ENCODE measurements at places on chromosomes 4 and X.

- DNase-seq, result no peak
Observed at GRCh38 chr4:94159790-94160189, 47.9 kb upstream of the SMARCAD1 start.

DNA sequence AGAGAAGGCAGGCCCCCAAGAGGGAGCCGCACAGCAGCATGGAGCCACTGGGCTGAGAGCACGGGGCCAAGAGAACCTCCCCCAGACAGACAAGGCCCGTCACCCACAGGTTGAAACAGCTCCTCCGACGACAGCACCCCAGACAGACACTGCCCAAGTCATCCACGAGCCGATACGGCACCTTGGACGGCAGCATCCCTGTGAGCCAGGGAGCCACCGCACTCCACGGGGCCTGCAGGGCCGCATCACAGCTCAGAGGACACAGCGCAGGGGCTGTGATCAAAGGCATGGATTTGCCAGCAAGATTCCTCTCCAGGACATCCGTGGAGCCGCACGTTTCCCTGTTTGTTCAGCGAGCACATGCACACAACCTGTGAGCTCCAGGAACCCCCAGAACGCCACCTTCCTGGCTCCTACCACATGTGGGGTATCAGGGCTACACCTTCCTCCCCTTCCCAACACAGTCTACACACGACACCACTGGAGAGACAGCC lies 3.9 kb downstream of the CTBP1 start:
- no peak for DNase-seq

DNA sequence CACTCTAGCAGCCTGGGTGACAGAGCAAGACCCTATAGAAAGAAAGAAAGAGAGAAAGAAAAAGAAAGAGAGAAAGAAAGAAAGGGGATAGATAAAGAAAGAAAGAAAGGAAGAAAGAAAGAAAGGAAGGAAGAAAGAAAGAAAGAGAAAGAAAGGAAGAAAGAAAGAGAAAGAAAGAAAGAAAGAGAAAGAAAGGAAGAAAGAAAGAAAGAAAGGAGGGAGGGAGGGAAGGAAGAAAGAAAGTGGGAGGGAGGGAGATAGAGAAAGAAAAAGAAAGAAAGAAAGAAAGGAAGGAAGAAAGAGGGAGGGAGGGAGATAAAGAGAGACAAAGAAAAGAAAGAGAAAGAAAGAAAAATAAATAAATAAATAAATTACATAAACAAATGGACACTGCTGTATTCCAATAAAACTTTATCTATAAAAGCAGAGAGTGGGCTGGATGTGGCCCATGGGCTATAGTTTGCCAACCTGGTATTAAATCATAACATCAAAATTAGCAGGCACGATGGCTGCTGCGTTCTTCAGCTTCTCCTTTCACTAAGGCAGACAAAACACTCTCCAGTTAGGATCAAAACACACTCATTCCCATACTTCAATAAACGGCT lies 165.0 kb downstream of the ZNF674 start:
- DNase-seq, result no peak

DNA sequence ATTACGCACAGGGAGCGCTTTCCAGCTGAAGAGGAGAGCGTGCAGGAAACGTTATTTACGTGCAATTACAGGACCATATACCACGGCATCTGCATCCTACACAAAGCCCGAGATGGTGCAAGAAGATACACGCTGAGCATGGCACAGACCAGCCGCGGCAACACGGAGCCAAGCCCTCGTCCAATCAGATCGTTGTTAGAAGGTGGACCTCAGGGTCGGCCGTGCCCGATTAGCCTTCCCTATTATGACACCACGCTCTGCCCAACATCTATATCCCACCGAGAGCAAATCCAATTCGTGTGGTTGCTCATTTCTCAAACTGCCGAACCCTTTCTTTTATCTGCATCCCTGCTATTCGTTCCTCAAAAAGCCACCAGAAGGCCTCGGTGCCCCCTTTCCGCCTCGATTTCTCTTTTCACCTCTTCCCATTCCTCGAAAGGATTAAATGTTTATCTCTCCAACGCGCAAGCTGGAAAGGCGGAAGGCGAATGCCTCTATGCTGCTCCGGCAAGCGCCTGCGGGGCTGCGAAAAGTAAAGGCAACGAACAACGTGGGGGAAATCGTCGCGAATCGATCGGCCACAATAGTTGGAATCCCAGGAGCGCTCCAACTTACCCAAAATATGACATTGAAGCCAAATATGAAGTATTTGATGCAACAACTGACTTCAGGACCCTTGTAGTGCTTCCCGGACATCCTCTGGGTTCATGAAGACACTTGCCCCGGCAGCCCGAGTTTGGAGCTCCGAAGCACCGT lies 702 bp downstream of the TSPAN5 start:
- peak; percentile 30 for DNase-seq

DNA sequence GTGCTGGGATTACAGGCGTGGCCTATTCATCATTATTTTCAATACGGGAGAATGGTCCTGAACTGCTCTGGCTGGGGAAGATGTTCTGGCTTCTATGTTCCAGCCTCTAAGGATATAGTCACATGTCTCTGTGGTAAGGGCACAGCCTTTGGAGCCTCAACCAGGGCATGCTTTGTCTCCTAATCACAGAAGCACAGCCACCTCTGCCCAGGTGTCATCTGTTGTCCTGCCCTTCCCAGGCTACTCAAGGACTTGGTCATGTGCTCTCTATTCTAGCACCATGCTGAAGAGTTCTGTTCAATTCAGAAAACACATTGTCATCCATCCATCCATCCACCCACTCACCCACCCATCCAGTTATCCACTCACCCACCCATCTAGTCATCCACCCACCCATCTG lies 29.5 kb downstream of the ASMTL start:
- DNase-seq, result no peak

DNA sequence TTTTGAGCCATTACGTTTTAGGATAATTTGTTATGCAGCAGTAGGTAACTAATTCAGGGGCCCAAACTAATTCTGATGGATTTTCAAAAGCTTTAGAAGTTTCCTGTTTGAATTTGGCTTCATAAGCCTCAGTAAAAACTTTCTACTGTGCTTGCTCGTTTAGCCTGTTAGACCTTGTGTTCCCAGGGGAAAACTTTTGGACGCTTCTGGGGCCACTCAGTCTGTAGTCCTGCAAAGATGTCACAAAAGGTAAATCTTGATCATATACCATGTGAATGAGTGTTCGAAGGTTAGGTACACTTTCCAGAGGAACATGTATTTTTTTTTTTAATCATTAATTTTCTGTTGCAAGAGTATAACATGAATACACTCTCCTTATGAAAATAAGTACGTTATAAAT lies 70.7 kb downstream of the SUPT20HL2 start:
- no peak for DNase-seq

- no peak for DNase-seq
Observed at GRCh38 chrX:150704030-150704613, 10.9 kb downstream of the MTMR1 start.

DNA sequence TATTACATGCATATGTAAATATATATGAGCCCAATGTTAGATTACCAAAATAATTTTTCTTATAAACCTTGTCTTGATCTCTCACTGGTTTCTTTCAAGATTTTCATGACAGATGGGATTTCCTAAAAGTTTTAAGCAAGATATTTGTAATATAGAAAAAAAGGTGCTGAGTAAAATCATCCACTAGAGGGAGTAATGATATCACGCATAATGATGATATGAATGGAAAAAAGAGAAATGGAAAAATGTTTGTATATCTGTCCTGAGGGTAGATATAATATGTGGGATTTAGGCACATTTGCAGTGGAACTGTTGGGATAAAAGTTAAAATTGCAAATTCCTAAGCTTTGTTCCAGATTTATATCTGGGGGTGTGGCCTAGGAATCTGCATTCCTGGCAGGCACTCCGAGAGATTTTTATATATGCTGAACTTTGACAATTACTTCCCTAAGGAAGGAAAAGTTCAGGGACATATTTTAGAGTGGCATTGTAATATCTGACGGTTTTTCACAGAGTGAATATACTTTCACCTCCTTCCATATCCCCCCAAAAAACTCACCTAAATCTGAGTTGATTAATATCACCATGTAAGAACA lies 60.5 kb downstream of the TMA16 start:
- no peak for DNase-seq

DNA sequence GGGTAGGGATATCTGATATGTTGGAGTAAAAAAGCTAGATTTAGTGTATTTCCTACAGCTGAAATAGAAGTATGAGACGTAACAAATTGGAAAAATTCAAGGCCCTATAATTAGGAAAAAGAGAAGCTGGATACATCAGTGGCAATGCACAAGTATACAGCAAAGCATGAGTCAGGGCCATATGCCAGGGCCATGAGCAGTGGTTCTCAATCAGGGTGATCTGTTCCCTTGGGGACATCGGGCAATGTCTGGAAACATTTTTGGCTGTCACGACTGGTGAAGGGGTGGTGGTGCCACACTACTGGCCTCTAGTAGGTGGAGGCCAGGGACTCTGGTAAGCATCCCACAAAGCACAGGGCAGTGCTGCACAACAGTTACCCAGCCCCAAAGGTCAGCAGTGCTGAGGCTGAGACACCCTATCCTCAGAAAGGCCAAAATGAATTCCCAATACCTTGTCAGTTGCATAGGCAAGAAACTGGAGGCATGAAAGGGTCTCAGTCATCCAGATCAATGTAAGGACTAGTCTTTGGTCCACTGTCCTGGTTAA lies 36.8 kb upstream of the NAP1L5 start:
- DNase-seq, result no peak
